Peyer's patch (tissue), 4 donors: ENCODE measurements at places on chromosomes 4 and X. TPM values are rescaled to one million over a fixed set of nuclear protein-coding genes. Genes with fewer than 3 reads are reported as not detected.
A peak's percentile ranks its signal among the peaks of the same experiment; 100 is the strongest.

The ARR3 gene
- total RNA-seq, result 3.3 TPM

The C4orf51 gene
- not detected for total RNA-seq

The FRAS1 gene
- total RNA-seq, result 3.5 TPM

- DNase-seq, result no peak
- H3K36me3 ChIP-seq, result no peaks in the 10 kb centered on the region
- H3K4me3 ChIP-seq, result no peak overlapping the region
- H3K4me1 ChIP-seq, result no peaks in the 10 kb centered on the region
These were observed 36.9 kb downstream of the INTU start for GRCh38 chr4:127669691-127670090.

DNA sequence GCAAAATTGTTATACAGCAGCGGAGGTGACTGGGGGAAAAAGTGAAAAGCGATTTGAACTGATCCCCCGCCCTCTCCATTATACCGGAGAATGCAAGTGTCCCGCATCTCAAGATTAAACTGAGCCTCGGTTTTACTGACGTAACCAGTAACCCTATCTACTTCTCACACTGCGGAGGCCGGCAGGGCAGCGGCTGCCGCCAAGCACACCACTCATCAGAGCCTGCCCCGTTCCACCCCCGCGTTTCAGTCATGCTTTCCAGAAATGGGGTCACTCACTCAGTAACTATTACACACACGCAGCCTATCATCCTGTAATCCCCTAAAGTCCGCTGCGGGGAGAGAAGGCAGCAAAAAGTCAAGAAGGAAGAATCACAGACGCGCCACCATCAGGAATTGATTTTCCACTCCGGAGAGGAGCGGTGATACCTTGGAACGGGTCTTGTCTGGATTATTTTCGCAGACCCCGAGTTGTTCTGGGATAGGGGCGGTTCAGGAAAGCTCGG is 1.4 kb downstream of the RPS6KA3 start:
- H3K4me3 ChIP-seq, result peak overlapping the region; percentile 86
- no peaks in the 10 kb centered on the region for H3K27me3 ChIP-seq
- DNase-seq, result peak; percentile 81

DNA sequence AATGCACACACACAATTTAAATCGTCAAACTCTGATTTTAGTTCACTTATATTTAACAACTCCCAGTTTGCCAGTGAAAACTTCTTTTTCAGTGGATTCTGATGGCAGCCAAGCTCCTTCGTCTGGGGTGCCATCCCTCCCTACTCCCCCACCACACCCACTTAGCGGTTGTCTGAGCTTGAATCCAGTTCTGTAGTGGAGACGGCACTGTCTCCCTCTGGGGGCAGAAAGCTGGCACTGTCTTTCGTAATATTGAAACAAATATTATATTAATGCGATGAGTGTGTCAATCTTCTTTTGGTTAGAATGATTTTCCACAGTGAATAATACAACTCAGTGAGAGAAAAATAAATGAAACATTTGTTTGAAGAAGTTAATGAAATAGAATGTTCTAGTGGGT is 5.4 kb downstream of the MEPE start:
- no peak overlapping the region for H3K27ac ChIP-seq
- no peaks in the 10 kb centered on the region for H3K36me3 ChIP-seq
- no peaks in the 10 kb centered on the region for H3K4me1 ChIP-seq

- no peak overlapping the region for H3K4me3 ChIP-seq
- H3K27ac ChIP-seq, result no peak overlapping the region
- no peaks in the 10 kb centered on the region for H3K27me3 ChIP-seq
- peaks cover 36% of the 10 kb centered on the region for H3K4me1 ChIP-seq
These were observed 18.9 kb downstream of the ADD1 start for GRCh38 chr4:2862528-2862927.
